ENCODE measurements at places on chromosomes 4 and X. TPM values are rescaled to one million over a fixed set of nuclear protein-coding genes. Genes with fewer than 3 reads are reported as not detected.
A peak's percentile ranks its signal among the peaks of the same experiment; 100 is the strongest.

Gene IL15
- total RNA-seq: 1.4 TPM

- no peaks in the 10 kb centered on the region for H3K4me1 ChIP-seq
- H3K27ac ChIP-seq: no peak overlapping the region
- no peaks in the 10 kb centered on the region for H3K27me3 ChIP-seq
- H3K36me3 ChIP-seq: no peaks in the 10 kb centered on the region
- no peak for DNase-seq
- no peak overlapping the region for H3K4me3 ChIP-seq
Observed at GRCh38 chrX:15405846-15406245, 21.6 kb upstream of the VEGFD start.

- H3K4me1 ChIP-seq: peaks cover 23% of the 10 kb centered on the region
- no peaks in the 10 kb centered on the region for H3K27me3 ChIP-seq
- H3K4me3 ChIP-seq: no peak overlapping the region
- DNase-seq: no peak
Observed at GRCh38 chrX:110086916-110087484, 84.1 kb downstream of the TMEM164 start.

Gene FGFR3
- total RNA-seq: 0.27 TPM

GRCh38 chr4:88352062-88352740 is 26.5 kb upstream of the HERC6 start:
- H3K36me3 ChIP-seq: no peaks in the 10 kb centered on the region
- H3K27me3 ChIP-seq: no peaks in the 10 kb centered on the region
- H3K27ac ChIP-seq: no peak overlapping the region
- DNase-seq: no peak
- no peaks in the 10 kb centered on the region for H3K4me1 ChIP-seq

DNA sequence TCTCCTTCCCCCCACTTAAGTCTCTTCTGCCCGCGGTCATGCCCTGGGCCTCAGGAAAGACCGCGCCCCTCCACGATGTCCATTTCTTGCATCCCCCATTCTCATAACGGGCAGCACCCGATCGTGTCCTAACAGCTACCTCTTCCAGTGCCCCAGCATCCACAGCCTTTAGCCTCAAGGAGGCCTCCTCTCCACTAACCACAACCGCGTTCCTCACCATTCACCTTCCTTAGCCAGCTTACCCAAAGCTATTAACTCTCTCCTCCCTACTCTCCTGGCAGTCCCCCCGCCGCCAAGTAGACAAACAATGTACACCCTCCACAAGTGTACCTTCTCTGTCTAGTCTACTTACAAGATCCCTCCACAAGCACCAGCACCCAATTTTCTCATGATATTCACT is 58.6 kb upstream of the PAGE5 start:
- H3K27me3 ChIP-seq: peaks cover 4% of the 10 kb centered on the region
- H3K4me3 ChIP-seq: peak overlapping the region; percentile 83
- peaks cover 14% of the 10 kb centered on the region for H3K4me1 ChIP-seq
- H3K27ac ChIP-seq: peak overlapping the region; percentile 93
- no peak for DNase-seq

DNA sequence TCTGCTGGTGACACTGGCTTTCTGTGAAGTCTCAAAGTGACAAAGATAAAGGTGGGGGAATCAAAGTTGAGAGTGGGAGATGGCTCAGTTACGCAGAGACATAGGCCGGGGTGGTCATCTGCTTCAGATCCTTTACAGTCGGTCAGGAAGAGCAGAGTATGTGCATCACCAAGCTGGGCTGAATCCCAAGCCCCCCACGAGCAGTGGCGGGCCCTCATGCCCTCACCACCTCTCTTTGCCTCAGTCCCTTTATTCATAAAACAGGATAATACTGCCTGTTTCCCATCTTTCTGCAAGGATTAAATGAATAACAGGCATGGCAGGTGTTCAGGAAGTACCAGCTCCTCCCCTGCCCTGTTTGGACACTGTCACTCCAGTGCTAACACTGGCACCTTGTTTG is 135.6 kb downstream of the EVC2 start:
- H3K4me1 ChIP-seq: no peaks in the 10 kb centered on the region
- no peaks in the 10 kb centered on the region for H3K36me3 ChIP-seq
- no peak for DNase-seq
- no peak overlapping the region for H3K27ac ChIP-seq

DNA sequence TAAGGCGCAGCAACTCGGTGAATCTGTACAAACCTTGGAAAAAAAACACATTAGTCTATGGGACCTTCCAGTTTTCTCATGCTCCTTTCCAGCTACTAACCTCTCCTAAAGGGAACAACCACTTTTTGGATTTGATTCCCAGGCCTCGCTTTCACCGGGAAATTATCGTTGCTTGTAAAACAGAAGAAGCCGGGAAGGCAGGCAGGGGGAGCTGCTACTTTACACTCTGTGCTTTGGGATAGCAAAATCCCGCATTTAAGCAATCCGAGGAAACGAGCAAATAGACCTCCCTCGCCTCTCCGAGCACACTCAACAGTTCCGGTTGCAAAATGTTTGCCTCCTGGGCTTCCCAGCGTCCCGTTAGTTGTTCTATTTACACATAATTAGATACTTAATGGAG is 1.2 kb downstream of the CD38 start:
- peak overlapping the region; percentile 82 for H3K27ac ChIP-seq
- peaks cover 65% of the 10 kb centered on the region for H3K36me3 ChIP-seq
- DNase-seq: no peak
- peak overlapping the region; percentile 85 for H3K4me3 ChIP-seq
- peaks cover 12% of the 10 kb centered on the region for H3K27me3 ChIP-seq
- H3K4me1 ChIP-seq: peaks cover 80% of the 10 kb centered on the region

Gene ENPEP
- not detected for total RNA-seq

DNA sequence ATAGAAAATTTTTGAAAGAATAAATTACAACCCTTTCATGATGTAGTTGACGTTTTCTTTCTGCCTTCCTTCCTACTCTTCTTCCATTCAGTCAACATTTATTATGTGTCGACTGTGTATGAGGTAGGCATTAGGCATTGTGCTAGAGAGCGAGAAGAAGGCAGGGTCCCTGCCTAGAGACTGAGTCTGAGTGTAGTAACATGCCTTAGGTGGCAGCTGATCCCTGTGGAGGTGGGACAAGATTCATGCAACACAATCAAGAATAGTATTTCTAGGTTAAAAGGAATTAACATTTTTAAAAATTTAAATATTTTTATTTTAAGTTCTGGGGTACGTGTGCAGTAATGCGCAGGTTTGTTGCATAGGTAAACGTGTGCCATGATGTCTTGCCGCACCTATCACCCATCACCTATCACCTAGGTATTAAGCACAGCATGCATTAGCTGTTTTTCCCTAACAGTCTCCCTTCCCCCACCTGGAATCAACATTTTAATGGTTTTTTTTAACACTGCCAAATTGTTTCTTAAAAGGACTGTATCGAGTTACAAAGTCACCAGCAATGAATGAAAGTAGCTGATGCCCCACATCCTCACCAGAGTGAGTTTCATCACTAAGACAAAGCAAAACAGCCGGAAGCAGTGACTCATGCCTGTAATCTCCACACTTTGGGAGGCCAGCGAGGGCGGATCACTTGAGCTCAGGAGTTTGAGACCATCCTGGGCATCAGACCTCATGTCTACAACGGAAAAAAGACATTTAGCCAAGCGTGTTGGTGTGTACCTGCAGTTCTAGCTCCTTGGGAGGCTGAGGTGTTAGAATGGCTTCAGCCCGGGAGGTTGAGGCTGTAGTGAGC is 84.0 kb downstream of the WWC2 start:
- H3K4me3 ChIP-seq: no peak overlapping the region
- DNase-seq: peak; percentile 16
- peaks cover 28% of the 10 kb centered on the region for H3K27me3 ChIP-seq
- no peaks in the 10 kb centered on the region for H3K36me3 ChIP-seq
- peaks cover 13% of the 10 kb centered on the region for H3K4me1 ChIP-seq
- no peak overlapping the region for H3K27ac ChIP-seq

- no peak overlapping the region for H3K4me3 ChIP-seq
- DNase-seq: no peak
- no peak overlapping the region for H3K27ac ChIP-seq
Observed at GRCh38 chr4:160026721-160027120, 923.8 kb downstream of the RAPGEF2 start.

- H3K4me1 ChIP-seq: peaks cover 32% of the 10 kb centered on the region
- no peak for DNase-seq
- peaks cover 11% of the 10 kb centered on the region for H3K36me3 ChIP-seq
- peak overlapping the region; percentile 95 for H3K27ac ChIP-seq
- H3K4me3 ChIP-seq: peak overlapping the region; percentile 88
Observed at GRCh38 chr4:147616849-147617172, 386 bp upstream of the TMEM184C start.

Gene CT47B1
- total RNA-seq: not detected
